ENCODE measurements at places on chromosomes 6 and 20. TPM values are rescaled to one million over a fixed set of nuclear protein-coding genes. Genes with fewer than 3 reads are reported as not detected.

Gene RAB44
- total RNA-seq: 0.11 TPM

Gene ID4
- total RNA-seq: 4.5 TPM

Gene UBE2C
- 249 TPM for total RNA-seq

Gene KHDC3L
- 0.57 TPM for total RNA-seq

Gene PKIB
- total RNA-seq: 24.6 TPM

Gene BPIFA3
- total RNA-seq: not detected

Gene GRIK2
- total RNA-seq: 6.0 TPM

Gene PRL
- total RNA-seq: not detected

- H3K27ac ChIP-seq: no peak overlapping the region
- H3K27me3 ChIP-seq: no peaks in the 10 kb centered on the region
Observed at GRCh38 chr6:90343576-90343975, 46.9 kb upstream of the BACH2 start.

DNA sequence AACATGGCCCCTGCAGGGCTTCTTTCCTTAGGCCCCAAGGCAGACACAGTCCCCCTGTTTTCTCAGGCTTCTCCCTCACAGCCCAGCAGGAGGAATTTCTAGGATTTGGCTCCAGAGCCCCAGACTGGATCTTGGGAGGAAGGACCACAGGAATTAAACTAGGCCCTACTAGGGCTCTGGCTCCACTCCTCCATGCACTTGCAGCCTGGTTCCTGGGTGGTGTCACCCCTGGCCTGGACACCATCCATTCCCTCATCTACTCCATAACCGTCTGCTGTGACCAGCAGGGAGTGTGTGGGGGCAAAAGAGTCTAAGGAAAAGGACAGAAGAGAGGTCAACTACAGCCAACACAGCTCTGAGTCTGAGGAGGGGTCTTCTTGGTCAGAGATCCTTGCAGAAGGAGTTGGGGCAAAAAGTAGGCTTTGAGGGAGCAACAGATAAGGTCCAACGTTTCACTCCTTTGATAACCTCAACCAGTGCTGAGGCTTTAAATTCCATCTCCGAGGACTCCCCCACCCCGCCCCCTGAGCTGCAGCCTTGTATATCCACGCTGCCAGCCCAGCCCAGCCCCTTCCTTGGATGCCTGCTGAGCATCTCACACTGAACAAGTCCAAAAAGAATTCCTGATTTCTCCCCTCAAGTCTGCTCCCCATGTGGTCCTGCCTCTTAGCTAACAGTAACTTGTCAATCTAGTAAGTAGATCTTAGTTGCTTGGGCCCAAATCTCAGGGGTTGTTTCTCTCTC is 27.9 kb upstream of the SPDEF start:
- H3K27ac ChIP-seq: no peak overlapping the region
- no peaks in the 10 kb centered on the region for H3K27me3 ChIP-seq
- H3K4me3 ChIP-seq: no peak overlapping the region
- DNase-seq: no peak

- H3K27me3 ChIP-seq: no peaks in the 10 kb centered on the region
- DNase-seq: peak; percentile 50
- H3K36me3 ChIP-seq: peaks cover 13% of the 10 kb centered on the region
Observed at GRCh38 chr6:7173843-7174503, 66.2 kb downstream of the RREB1 start.

DNA sequence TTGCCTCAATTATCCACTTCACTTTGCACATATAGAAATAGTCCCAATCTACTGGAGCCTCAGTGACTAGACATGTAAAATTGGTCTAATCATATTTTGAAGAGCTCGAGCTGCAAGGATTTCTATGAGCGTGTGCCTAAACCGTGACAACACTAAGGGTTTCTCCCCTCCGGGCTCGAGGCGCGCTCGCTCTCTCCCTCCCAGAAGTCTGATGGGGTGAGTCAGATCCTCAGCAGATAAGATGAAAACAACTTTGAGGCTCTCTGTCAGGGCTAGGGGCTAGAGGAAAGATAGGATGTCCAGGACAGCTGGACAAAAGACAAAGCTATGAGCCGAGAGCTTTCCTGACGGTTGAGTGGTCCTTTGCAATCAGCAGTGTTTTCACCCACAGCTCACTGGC is 16.8 kb downstream of the GNAS-AS1 start:
- peaks cover 27% of the 10 kb centered on the region for H3K4me1 ChIP-seq
- no peak for DNase-seq
- H3K4me3 ChIP-seq: no peak overlapping the region
- peaks cover 47% of the 10 kb centered on the region for H3K36me3 ChIP-seq

- H3K4me3 ChIP-seq: no peak overlapping the region
- peaks cover 7% of the 10 kb centered on the region for H3K27me3 ChIP-seq
- no peak for DNase-seq
- H3K36me3 ChIP-seq: no peaks in the 10 kb centered on the region
Observed at GRCh38 chr6:29483186-29483585, 4.6 kb downstream of the MAS1L start.

- no peak for DNase-seq
- H3K36me3 ChIP-seq: no peaks in the 10 kb centered on the region
- H3K4me1 ChIP-seq: peaks cover 3% of the 10 kb centered on the region
- H3K4me3 ChIP-seq: no peak overlapping the region
- H3K27me3 ChIP-seq: no peaks in the 10 kb centered on the region
Observed at GRCh38 chr20:24378661-24379483, 90.6 kb upstream of the SYNDIG1 start.

DNA sequence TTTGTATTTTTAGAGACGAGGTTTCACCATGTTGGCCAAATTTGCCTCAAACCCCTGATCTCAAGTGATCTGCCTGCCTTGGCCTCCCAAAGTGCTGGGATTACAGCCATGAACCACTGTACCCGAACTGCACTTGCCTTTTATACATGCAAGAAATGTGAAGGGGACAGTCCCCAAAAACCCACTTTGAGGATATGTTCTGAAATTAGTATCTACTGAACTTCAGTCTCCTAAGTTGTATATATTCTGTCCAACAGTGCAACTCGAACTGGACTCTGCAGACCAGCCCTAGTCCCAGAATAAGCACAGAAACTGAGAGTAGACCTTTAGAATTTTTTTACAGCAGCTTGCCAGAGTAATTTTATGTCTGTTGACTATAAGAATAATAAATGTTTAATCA is 28.5 kb downstream of the BACH2 start:
- DNase-seq: no peak
- no peak overlapping the region for H3K27ac ChIP-seq
- H3K4me3 ChIP-seq: no peak overlapping the region
- H3K4me1 ChIP-seq: peaks cover 5% of the 10 kb centered on the region
- no peaks in the 10 kb centered on the region for H3K27me3 ChIP-seq

DNA sequence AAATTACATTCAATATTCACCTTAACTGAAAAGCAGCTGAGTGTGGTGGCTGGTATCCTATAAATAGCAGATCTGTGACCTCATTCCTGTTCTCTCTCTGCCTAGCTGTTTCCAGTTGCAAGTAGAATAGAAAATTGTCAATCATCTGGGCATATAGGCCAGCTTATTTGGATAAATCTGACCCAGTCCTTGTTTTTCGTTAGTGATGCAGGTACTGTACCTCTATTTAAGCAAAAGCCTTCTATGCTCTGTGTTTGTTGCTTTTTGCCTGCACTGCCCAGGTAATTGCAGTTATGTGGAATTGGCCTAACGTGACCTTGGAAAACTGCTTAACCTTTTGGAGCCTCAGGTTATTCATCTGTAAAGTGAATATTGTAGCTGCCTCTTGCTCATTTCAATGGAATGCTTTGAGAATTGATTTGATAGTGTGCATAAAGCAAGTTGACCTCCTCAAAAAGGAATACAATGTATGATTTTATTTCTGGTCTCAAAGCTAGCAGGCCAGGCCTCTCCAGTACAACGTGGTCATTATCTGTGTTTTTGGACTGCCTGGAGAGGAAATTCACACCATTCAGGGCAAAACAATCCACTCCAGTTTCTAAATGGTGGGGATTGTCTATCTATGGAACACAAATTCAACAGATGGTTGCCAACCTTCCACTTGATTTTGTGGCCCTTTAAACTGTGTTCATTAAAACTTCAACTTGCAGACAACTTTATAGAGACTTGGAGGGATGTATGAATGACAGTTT is 508.7 kb upstream of the CITED2 start:
- peak overlapping the region; percentile 41 for H3K27ac ChIP-seq

- H3K36me3 ChIP-seq: no peaks in the 10 kb centered on the region
- no peak overlapping the region for H3K4me3 ChIP-seq
- H3K27me3 ChIP-seq: no peaks in the 10 kb centered on the region
- DNase-seq: no peak
- peak overlapping the region; percentile 64 for H3K27ac ChIP-seq
Observed at GRCh38 chr6:139442188-139442671, 67.8 kb upstream of the CITED2 start.

DNA sequence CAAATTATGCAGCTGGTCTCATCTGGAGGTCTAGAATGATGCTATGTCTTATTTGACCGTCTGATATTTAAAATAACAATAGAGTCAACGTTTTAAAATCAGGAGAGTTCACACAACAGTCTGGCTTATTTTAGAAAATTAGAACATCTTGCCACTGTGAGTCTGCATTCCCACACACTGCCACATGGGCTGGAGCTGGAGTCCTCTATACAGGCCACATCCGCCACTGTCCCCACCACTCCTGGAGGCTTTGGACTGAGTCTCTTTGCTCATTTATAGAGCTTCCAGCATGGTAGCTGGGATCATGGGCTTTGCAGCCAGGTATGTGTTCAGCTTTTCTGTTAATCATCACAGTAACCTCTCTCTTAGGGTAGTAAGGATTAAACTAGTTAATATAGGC is 68.8 kb upstream of the ZNFX1 start:
- no peak overlapping the region for H3K27ac ChIP-seq
- H3K36me3 ChIP-seq: no peaks in the 10 kb centered on the region
- no peaks in the 10 kb centered on the region for H3K27me3 ChIP-seq
- H3K4me1 ChIP-seq: peaks cover 5% of the 10 kb centered on the region

DNA sequence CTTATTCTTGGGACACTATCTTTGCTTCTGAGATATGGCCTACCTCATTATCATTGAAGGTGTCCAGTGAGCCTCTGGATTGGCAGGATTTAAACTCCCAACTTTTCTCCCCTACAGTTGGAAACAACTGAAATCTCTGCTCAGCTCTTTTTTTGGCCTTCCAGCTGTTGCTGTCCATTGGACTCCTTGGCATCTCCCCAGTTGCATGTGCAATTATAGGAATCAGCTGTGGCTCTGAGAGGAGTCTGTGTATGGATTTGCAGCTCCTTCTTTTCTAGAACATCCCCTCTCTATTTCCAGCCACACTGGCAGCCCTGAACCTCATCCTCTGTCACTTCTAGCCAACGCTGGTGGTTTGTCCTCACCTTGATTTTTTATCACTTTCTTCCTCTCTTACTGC is 21.2 kb downstream of the RAB22A start:
- no peak overlapping the region for H3K4me3 ChIP-seq
- no peaks in the 10 kb centered on the region for H3K27me3 ChIP-seq
- peaks cover 14% of the 10 kb centered on the region for H3K4me1 ChIP-seq
- H3K36me3 ChIP-seq: peaks cover 2% of the 10 kb centered on the region
- no peak overlapping the region for H3K27ac ChIP-seq

- no peak for DNase-seq
- H3K4me1 ChIP-seq: no peaks in the 10 kb centered on the region
- H3K27ac ChIP-seq: no peak overlapping the region
Observed at GRCh38 chr20:59462249-59462648, 142.1 kb upstream of the PHACTR3 start.

DNA sequence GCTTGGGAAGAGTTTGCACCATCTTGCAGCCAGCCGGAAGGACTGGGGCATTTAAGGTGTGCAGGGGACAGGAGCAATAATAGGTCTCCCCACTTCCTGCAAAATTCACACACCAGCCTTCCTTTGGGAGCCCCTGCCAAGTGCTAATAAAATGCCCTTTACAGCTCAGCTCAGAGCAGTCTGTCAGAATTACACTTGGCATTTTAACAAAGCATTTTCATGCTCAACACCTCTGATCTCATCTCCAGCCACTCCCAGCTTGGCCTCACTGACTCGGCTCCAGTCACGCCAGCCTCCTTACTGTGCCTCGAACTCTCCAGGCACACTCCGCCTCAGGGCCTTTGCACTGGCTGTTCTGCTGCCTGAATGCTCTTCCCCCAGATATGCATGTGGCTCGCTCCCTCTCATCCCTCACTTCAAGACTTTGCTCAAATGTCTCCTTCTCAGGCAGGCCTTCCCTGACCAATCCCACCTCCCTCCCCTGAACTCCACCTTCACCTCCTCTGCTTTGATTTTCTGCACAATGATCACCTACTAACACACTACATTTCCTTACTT is 43.7 kb downstream of the GRM4 start:
- H3K27ac ChIP-seq: no peak overlapping the region
- H3K36me3 ChIP-seq: peaks cover 5% of the 10 kb centered on the region
- no peak for DNase-seq
- no peaks in the 10 kb centered on the region for H3K27me3 ChIP-seq
- no peak overlapping the region for H3K4me3 ChIP-seq

GRCh38 chr20:56487216-56487615 is 18.8 kb downstream of the RTF2 start:
- no peaks in the 10 kb centered on the region for H3K27me3 ChIP-seq
- H3K4me3 ChIP-seq: no peak overlapping the region
- no peak overlapping the region for H3K27ac ChIP-seq
- peaks cover 29% of the 10 kb centered on the region for H3K36me3 ChIP-seq

Measured in WTC11 (cell line).